ENCODE measurements at places on chromosomes 12 and 14.

DNA sequence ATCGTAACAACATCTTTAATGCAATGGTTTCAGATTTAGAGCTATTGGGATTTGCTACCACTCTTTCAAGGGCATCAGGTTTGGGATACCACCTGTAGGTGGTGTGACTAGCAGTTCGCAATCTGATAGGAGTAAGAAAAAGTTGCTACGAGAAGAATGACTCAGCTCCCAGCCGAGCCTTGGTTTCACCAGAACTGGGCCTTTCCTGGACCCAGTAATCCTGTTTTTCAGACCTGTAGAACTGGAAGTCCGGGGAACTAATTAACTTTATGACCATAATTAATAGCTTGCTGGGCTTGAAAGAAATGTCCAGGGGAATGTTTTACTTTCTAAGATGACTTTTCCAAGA, 770 bp downstream of the ABHD4 start:
- peak; percentile 17 for DNase-seq

GRCh38 chr14:25090716-25091454, 40.9 kb upstream of the STXBP6 start:
- DNase-seq, result no peak

GRCh38 chr14:76086636-76087035, 65.1 kb upstream of the GPATCH2L start:
- DNase-seq, result no peak

- no peak for DNase-seq
Measured at GRCh38 chr12:93176165-93176564, 201.6 kb upstream of the NUDT4 start.

- no peak for DNase-seq
Measured at GRCh38 chr14:37241198-37241597, 43.5 kb downstream of the MIPOL1 start.

DNA sequence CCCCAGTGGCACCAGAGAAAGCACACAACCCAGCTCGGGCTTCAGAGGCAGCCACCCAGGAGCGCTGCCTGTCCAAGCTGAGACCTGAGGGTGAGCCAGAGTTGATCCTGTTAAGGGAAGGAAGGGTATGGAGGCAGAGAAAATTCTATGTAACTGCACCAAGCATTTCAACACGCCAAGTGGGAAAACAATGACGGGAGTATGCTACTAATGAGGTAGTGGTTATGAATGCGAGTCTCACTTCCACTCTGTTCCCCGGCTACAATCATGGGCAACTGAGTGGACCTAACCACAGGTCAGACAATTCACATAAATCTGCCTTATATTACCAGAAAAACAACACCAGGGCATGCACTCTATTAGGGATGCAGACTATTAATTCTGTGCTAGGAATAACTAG, 9.9 kb downstream of the ATG14 start:
- no peak for DNase-seq

- DNase-seq, result no peak
Measured at GRCh38 chr14:105646175-105646574, 119.8 kb downstream of the TMEM121 start.

DNA sequence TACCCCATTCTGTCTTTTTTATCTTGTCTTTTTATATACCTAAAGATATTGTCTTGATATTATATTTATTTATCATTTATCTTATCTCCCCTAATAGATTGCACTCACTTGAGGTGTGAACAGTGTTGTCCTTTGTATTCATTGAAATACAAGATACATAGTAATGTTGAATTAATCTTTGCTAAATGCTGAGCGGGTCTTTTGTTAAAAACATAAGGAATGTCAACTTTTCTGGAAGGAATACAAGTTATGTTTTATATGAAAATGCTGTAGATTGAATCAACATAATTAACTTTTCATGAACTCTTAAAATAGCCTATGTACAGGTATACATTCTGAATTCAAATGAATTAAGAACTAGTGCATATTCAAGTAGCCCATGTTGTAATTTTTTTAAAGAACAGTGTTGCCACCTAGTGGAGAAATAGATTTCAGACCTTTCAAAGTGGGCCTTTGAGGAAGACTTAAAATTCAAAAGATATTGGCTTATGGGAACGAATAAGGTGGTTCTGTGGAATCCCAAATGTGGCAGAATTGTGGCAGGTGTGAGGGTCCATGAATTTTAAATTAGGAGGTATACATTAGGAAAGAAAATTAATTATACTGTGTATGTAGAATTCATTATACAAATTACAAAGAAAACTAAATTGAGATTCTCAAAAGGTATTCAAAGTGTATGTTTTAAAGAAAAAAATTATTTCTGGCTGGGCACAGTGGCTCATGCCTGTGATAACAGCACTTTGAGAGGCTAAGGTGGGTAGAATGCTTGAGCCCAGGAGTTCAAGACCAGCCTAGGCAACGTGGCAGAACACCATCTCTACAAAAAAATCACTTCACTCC, 19.1 kb downstream of the BBOF1 start:
- DNase-seq, result peak; percentile 47

DNA sequence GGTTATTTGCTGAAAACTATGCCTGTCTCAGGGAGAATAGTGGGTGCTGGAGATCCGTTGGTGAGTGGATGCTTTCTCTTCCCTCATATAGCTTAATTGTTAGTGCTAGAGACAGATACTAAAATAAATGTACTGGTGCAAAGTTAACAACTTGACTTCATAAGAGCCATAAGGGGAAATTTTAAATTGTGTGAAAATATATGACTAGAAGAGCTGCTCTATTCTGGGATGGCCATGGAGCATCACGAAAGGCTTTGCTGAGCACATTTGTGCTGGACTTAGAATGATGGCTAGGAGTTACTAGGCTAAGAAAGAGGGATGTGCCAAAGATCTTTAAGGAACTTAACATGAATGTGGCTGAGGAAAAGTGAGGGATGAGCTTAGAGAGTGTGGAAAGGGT, 668.8 kb downstream of the NRXN3 start:
- no peak for DNase-seq

DNA sequence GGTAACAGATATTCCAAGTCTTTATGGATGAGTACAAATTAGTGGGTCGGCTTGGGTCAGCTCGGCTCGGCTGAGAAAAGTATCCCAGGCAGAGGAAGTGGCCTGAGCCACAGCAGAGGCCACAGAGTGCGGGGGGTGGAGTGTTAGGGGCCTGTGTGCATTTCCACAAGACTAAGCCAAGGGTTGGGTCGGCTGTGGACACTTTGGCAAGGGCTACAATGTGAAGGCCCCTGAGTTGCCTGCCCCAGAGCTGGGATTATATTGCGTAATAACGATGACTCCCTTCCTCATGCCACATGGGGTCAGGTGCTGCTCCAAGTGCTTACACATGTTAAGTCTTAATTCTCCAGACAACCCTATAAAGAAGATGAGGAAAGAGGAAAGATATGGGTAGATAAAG, 11.4 kb downstream of the EVL start:
- no peak for DNase-seq

- no peak for DNase-seq
Measured at GRCh38 chr12:45732936-45733335, 3.4 kb downstream of the ARID2 start.

DNA sequence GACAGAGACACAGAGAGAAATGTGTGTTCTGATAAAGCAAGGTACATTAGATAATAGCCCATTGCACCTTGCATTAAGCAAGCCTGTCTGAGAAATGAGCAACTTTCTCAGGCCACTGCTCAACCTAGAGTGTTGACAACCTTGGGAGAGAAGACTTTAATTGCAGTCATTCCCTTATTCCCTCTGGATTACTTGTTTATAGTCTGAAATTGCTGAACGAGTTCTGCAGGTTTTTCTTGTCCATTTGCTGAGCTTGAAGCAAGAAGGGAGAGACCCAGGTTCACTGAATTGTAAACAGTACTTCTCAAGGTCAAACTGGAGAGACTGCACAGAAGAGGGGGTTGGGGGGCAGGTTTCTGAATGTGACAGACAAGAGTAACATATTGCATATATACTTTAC, 159.4 kb upstream of the PLEKHG7 start:
- peak; percentile 82 for DNase-seq
